ENCODE measurements at places on chromosomes 6 and 20.

DNA sequence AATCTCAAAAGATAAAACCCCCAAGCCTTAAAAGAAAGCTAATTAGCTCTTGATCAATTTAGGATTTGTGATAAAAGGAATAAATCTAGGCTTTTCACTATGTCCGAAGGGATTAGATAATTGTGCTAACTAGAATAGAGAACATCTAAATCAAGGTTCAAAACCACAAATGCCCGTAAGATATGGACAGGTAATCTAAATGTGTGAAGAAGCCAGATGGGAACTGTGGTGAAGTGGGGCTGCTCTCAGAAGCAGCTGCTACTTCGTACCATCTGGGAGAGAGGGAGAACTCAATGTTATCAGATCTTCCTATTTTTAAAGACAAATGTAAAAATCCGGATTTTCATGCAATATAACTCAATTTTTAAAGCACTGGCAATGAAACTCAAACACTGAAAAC, 44.2 kb downstream of the NCOA6 start:
- no peak for DNase-seq

DNA sequence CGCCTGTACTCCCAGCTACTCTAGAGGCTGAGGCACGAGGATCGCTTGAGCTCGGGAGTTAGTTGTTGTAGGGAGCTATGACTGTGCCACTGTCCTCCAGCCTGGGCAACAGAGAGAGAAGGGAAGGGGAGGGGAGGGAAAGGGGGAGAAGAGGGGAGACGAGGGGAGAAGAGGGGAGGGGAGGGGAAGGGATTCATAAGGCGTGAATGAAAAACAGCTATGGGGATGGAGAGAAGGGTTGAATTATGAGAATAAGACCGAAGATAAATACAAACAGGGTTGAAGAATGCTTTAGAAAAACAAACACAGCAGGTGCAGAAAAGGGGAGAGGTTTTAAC, 106.0 kb downstream of the TRIM27 start:
- no peak for DNase-seq

- DNase-seq = no peak
Observed at GRCh38 chr6:149055195-149055899, 262.2 kb upstream of the TAB2 start.

GRCh38 chr6:56595490-56596122, 47.1 kb downstream of the DST start:
- DNase-seq = no peak

- peak; percentile 58 for DNase-seq
Observed at GRCh38 chr6:129749749-129750120, 39.8 kb upstream of the ARHGAP18 start.

GRCh38 chr6:84842525-84843166, 78.2 kb upstream of the TBX18 start:
- no peak for DNase-seq

DNA sequence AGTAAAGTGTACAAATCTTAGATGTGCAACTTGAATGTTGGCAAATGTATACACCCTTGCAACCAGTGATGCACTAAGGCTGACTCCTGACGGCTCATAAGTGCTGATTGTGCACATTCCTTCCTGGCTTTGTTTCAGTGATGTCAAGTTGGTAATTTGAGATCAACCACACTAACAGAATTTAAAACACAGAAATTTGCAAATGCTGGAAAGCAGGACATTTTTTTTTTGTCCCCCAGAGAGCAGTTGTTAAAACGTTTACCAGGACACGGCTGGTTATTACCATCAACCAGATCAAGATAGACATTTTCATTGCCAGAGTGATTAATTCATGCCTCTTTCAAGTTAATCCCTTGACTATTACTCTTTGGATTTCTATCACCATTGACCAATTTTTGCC, 735.6 kb downstream of the RFPL4B start:
- no peak for DNase-seq

DNA sequence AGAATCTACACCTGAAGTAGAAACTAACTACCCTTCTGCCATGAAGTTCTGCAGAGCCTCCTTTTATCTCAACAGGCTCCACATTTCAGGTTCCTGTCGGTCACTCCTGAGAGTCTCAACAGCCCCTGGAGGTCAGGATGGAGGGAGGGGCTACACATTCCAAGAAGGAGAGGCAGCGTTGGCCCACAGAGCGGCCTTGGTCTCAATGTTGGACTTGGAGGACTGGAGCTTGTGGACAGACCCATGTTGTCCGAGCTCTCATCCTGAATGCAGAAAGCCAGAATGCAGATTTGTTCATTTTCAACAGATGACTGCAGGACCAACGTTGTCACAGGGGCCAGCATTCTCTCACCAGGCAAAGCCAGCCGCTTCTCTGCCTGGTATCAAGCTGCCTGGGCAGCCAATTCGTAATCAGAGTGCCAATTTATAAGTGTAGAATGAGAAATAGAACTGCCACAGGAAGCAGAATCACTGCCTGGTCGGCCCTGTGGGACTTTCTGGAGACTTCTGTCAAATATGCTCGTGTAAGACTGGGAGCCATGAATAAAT, 212.5 kb upstream of the SNX9 start:
- DNase-seq = no peak

GRCh38 chr20:54173653-54174456, at the start of gene CYP24A1:
Gene CYP24A1 (minus strand): TSS chr20:54173986. CDS start chr20:54173579, 407 bp downstream.
- DNase-seq = no peak

GRCh38 chr6:166582258-166582657, 4.2 kb downstream of the RAMACL start:
- DNase-seq = no peak

DNA sequence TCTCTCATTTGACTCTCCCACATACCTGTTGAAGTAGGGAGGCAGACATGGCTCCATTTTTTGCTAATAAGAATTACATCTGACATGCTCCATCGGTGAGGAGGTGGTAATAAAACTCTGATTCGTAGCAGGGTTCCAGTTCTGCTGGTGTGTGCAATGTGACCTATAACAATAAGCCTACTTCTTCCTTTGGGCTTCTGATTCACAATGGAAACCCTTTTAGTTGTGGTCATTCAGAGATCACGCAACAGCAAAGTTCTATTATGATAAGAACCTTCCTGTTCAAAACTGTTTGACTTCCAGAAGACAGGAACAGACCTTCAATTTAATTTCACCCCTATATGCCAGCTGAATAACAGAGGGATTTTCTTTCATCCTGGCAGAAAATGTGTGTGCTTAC, 31.4 kb upstream of the GSTA4 start:
- DNase-seq = no peak

GRCh38 chr6:38284802-38285394, 354.8 kb downstream of the BTBD9 start:
- no peak for DNase-seq

DNA sequence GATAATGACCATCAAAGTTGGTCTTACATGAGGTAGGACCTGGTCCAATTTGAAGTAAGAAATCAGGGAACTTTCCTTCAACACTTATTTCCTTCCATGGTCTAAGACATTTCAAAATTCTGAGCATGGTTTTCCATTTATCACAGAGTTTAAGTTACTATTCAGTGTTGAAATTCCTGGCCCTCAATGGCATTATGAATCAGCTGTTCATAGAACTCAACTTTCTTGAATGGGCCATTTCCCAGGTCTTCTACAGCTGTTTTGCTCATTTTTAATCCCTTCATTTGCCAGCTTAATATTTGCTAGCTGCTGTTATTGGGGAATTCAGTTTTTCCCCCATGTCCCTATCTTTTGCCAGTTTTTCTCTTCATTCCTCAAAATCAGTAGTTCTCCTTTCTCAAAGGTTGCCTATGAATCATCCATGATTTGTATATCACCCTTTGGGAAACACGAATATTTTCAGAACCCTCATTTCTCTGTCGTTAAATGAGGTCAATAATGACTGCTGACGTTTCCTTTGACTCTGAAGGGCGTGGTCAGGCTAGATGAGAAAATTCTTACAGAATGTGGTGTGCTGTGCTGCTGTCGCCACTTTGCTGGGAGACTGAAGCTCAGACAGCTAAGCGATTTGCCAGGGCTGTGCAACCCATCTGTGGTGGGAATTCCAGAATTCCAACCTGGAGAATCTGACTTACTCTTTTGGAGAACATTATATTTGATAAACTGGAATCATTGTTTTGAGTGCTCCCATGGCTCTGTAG, 216.5 kb upstream of the FLRT3 start:
- no peak for DNase-seq

Measured in HL-60 (cell line).